Stimulated activated CD4-positive, alpha-beta T cell treated with anti-CD3 and anti-CD28 coated beads, TNF-alpha, amount 100 ng/mL, for 48 hours (primary cell): ENCODE measurements at places on chromosomes 1 and 21.

GRCh38 chr1:40064797-40065499 is 24.4 kb downstream of the CAP1 start:
- no peak for DNase-seq

DNA sequence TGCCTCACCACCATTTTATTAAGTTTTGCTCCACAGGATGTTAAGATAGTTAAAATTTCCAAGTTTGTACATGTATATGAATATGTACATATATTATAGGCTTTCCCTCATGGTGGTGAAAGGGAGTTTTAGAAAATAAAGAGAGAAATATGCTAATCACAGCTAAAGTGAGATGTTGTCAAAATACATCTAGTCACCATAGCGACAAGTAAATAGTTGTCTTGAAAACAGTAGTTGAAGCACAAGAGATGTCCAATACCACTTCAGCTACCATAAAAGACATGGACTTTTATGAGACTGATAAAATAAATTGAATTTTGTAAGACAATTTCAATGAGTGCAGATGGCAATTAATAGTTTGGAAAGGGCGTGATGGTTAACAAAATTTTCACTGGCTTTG is 1600.0 kb downstream of the BRINP3 start:
- no peak for DNase-seq

DNA sequence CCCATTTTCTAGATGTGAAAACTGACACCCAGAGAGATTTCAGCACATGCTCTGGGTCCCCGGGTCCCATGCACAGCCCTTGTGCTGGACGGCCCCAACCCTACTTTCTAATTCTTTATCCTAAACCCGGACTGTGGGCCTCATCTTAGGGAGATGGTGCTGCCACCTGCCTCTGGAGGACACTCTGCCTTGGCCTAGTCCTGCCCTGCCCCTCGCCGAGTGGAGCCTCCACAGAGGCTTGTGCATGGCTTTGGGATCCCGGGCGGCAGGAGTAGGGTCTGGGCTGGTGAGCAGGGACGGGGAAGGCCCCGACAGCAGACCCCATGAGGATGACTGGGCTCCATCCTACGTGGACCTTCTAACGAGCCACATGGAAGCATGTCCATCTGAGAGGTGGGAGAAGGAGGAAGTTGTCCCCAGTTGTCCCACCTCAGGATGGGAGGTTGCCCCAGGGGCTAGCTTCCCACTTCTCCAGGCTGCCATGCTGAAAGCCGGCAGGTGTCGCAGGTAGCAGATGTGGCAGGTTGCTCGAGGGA is 12.4 kb downstream of the MX2 start:
- DNase-seq, result no peak

DNA sequence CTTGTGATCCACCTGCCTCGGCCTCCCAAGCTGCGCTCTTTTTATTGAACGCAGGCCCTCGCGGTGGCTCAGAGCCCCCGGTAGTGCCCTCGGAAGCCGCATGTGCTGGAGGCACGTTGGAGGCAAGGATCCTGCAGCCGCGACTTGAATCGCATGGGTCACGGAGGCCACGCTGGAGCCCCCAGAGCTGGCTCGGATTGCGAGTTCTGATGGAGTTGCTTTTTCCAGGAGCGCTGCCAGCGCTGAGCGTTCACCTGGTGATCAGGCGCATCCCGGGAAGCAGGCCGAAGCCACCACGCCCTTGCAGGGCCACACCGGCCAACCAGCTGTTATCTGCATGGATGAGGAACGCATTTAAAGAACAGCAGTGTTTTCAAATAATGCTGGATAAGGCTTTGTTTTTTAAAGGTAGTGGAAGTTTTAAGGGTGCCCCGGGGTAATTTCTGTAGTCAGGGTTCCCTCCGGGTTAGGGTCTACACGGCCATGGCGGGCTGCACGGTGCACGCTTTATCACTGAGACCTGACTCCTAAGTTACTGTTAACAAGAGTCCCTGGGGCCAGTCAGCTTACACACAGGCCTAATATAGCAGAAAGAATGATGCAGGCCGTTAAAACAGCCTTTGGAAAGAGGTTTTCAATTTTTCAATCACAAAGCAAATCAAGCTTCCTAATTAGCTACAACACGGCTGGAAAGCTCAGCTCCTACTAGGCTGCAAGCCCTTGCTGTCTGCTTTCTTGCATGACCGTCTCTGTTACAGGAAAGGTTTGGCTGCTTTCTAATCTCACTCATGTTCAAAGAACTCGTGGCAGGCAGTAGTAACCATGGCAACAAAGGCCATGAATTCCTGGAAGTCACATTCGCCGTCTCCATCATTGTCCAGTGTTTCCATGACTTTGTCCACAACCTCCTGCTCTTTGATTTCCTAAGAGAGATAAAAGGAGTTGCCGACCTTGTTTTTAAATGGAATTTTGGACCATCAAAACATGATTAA is 6.0 kb downstream of the S100B start:
- no peak for DNase-seq

DNA sequence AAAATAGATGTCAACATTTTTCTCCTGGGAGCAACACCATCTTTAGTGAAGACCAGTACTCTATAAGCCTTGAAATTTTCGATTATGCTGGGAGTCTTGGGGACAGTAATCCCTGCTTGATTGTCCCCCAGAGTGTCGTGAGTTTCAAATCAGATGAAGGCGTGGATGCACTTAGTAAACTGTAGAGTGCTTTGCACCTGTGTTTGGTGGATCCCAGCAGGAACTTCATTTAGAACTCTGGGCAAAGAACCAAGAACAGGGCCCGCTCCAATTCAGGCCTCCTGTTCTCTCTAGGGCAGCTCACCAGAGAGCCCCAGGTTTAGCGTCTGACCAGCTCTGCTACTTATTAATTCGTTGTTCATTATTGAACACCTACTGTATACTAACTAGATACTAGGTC is 1.5 kb downstream of the GPX7 start:
- DNase-seq, result no peak

DNA sequence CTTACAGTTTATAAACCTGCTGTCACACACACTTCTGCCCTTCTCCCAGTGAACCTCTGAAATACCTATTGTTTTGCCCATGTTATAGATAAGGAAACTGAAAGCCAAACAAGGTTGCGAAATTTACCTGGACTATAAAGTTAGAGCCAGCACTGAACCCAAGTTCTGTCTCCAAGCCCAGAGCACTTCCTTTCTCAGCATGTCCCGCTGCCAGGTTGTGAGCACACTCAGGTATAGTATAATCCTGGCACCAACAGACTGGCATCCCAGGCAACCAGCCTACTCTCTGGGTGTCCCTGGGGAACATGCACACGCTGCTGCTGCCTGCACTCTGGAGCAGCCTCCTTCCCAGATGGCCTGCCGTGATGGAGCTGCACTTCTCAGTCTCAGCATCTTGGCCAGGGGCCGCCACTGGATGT is 45.1 kb downstream of the PGBD5 start:
- DNase-seq, result no peak

DNA sequence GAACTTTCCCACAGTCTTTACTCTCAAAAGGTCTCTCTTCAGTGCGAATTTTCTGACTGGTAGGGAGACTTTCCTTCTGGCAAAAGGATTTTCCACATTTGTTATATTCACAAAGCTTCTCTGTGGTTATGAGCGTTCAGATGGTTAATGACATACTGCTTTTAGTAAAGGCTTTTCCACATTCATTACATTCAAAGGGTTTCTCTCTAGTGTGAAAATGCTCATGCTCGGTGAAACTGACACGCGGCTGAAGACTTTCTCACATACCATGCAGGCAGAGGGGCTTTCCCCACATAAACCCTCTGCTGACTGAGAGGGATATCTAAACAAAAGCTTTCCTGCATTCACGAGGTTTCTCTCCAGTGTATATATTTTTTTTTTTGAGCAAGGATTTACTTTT is 9.9 kb upstream of the KLF18 start:
- DNase-seq, result no peak

DNA sequence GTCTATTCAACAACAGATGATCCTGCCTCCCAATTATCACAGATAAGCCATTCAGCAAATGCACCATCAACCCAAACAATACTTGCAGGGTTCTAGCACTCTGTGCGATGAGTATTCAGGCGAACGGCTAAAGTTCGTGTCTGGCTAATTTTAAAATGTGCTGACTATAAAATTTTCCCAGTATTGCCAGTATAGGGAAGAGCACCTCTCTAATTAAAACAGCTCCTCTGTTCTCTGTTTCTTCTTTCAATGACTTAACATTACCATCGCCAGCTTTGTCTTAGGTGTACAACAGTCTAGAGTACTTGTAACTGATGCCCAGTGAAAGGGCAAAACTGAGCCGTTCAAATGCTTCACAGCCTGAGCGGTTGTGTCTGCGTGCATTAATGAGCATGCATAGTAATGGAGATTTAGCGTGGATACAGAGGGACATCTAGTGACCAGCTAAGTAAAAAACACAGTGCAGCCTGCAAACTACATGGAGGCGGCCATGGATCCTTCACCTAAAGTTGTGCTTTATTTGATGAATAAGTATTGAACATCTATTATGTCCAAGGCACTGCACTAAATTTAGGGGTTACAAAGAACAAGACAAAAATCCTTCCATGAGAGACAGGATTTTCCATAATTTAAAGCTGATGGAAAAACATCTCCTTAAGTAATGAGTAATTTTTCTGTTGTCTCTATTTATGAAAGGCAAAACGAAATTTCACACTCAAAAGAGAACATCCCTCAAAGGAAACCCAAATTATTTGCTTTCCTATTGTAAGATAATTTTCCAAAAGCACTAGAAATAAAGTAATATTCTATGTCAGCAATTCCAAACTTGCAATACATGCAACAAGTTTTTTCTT is 120.0 kb downstream of the SETD4 start:
- no peak for DNase-seq

- DNase-seq, result no peak
Measured at GRCh38 chr1:193060938-193061337, 1.5 kb downstream of the RO60 start.

DNA sequence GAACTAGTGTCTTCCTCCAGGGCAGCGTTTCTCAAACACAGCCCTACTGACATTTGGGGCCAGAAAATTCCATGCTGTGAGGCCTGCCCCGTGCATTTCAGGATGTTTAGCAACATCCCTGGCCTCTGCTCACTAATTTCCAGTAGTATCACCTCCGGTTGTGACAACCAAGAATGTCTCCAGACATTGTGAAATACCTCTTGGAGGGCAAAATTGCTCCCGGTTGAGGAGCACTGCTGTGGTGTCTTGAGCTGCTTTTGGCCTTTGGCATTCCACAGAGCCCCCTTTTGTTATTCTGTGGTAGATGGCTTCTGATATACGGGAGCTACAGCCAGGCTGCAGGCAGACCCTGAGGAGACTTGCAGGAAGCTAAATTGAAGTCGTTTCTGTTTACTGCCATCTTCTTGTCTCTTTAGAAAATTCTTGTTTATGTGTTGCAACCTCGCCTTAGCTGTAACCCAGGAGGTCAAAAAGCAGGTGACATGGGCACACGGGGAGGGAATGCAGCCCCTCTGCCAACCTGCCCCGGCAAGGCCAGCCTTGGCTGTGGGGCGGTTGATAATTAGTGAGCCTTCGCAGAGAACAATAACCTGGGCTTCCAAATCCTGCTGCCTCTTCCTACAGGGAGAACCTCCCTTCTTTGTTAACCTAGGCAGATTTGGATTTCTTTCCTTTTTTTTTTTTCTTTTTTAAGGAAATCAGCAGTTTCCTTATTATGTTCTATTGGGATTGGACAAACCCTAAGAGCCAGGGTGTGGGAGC is 74.7 kb upstream of the AKT3 start:
- DNase-seq, result no peak

DNA sequence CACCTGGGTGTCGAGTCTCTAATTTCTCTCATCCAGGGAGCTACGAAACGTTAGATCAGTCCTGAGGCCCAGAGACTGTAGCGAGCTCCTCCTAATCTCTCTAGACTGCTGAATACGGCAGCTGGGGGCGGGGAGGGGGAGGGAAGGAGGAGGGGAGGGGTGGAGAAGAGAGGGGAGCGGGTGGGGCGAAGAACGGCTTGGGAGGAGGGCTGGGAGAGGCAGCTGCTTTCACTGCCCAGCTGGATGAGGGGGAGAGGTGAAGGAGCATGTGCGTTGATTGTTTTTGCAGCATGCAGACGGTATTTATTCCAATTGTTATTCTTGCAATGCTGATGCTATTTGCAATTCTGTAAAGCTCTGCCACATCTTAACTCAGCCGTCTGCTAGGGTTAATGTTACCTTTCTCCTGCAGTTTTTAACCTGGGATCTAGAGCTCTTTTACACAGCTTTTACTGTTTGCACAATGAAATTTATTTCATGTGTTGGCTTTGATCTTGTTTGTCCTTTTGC is 790 bp downstream of the DNAJC6 start:
- no peak for DNase-seq

GRCh38 chr1:186839041-186839400 is 10.3 kb downstream of the PLA2G4A start:
- DNase-seq, result no peak

GRCh38 chr21:27466140-27466539 is 499.3 kb upstream of the ADAMTS5 start:
- no peak for DNase-seq

- DNase-seq, result no peak
Measured at GRCh38 chr1:41715441-41716095, 203.2 kb downstream of the HIVEP3 start.

- no peak for DNase-seq
Measured at GRCh38 chr1:229108598-229109201, 162.2 kb upstream of the RAB4A start.

GRCh38 chr1:6440198-6441126 is 15.9 kb downstream of the ESPN start:
- peak; percentile 79 for DNase-seq

- DNase-seq, result no peak
Measured at GRCh38 chr1:171115280-171115897, 24.7 kb downstream of the FMO3 start.

DNA sequence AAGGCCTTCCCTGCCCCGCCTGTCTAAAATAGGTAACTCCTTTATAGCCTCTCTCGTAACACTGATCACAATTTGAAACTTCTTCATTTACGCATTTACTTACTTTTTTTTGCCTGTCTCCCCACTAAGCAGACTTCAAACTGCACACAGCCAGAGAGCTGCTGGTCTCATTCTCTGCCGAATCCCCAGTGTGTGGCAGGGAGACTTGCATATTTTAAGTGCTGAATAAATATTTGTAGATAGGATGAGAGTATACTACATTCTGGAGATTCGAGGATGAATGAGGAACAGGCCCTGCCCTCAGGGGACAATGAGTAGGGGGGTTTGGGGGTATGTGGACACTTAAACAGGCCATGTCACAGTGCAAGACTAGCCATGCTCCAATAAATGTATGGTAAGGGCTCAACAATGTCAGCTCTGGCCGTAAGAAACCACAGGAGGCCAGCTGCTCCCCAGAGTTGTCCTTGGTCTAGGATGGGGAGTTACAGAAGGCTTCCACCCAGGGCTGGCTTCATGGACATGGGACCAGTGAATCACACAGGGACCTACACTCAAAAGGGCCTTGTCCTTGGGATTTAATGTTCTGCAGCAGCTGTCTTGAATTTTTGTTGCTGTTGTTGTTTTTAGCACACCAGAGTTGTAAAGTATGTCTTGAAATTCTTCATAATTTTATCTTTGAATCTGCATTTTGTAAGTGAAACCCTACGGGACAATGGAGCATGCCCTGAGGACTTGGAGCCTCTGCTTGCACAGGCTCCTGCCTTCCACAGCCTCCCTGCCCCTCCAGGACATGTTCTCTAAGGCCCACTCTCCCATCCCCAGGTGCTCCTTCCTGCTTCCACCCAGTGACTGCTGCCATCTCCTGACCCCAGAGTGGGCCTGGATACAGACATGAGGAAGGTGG is 8.5 kb downstream of the DIO1 start:
- no peak for DNase-seq
